Mesothelial cell of epicardium (in vitro differentiated cells): ENCODE measurements at places on chromosomes 12 and 14.

DNA sequence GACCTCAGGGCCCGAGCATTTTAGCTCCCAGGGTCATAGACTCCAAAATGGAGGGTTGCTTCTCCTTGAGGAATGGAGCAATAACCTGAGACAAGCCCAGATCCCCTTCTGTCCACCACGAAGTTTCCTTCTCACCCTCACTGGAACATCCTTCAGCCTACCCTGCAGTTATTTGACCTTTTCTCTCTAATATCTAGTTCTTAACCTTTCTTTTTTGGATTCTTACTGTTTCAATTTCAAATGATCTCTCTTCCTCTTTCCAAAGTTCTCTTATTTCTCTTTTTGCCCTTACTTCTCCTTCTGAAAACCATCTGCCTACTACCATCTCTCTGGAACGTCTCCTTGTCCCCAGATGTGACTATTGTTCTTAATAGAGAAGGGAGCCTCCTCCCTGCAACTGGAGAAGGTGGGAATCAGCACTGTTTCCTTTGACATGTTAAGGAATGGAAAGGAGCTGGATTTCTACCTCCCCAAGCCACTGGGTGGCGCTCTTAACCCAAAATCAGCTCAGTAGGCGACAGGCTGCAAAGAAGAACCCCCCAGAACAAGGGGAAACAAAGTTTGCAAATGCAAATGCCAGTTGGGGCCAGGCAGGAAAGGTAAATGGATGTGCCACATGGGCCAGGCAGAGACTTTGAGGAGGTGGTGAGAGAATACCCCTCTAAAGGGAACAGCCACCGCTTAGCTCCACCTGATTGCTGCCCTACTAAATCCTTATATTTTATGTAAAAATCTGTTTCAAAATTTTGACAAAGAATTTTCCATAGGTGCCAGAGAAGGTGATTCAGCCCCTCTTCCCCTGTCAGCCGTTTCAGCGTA, 22.4 kb upstream of the PDE1B start:
- DNase-seq, result no peak

- DNase-seq, result no peak
Observed at GRCh38 chr14:31578792-31579501, 17.7 kb downstream of the NUBPL start.

GRCh38 chr14:74713395-74713735, 421 bp downstream of the FCF1 start:
- DNase-seq, result no peak

DNA sequence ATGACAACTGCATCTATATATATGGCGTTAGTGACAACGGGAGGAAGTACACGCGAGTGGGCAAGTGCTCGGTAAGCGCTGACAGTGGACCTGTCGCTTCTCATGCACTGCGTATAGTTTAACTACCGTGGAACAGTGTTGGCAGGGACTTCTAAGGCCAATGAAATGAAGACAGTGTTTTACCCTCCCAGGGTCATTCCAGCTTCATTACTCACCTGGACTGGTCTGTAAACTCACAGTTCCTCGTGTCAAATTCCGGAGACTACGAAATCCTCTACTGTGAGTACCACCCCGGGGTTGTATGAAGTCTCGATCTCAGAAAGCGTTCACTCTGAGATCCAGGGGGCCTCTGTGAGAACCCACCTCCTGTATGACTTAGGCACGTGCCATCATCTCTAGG, 129.2 kb upstream of the EVL start:
- no peak for DNase-seq

DNA sequence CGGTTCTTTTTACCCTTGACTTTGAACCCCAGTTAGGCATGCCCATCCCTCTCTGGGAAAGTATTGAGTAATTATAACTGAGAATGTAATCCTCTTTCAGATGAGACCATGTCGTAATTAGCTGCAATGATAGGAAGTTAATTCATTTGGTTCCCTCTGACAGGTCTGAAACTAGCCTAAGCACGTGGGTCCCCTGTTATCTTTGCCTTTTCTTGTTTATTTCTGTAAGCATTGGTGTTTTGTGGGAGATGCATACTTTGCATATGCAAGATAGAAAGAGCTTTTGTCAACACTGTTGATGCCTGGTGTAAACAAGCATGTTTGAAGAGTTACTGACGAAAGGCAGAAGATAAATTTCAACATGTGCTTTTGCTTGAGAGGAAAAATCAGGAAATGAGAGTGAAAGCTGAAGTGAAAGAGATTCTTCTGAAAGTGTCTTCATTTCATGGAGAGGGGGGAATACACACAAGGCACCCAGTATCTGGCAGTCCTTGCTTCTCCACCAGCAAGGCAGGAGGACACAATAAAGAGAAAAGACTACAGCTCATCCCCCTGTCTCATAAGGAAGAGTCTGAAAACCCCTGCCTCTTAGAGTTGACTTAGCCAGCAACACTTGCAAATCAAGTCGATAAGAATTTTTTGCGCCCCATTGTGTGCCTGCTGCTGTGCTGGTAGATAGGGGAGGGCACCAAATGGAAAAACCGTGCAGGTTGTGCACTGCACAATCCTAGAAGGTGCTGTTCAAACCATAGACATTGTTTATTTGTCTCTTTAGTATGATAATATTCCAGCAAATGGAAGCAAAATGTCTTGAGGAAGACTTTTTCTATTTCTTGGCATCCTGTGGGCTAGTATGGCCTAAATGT, 77.8 kb downstream of the SLC24A4 start:
- DNase-seq, result no peak
